Erythroblast (primary cell): ENCODE measurements at places on chromosomes 4 and X.
A peak's percentile ranks its signal among the peaks of the same experiment; 100 is the strongest.

DNA sequence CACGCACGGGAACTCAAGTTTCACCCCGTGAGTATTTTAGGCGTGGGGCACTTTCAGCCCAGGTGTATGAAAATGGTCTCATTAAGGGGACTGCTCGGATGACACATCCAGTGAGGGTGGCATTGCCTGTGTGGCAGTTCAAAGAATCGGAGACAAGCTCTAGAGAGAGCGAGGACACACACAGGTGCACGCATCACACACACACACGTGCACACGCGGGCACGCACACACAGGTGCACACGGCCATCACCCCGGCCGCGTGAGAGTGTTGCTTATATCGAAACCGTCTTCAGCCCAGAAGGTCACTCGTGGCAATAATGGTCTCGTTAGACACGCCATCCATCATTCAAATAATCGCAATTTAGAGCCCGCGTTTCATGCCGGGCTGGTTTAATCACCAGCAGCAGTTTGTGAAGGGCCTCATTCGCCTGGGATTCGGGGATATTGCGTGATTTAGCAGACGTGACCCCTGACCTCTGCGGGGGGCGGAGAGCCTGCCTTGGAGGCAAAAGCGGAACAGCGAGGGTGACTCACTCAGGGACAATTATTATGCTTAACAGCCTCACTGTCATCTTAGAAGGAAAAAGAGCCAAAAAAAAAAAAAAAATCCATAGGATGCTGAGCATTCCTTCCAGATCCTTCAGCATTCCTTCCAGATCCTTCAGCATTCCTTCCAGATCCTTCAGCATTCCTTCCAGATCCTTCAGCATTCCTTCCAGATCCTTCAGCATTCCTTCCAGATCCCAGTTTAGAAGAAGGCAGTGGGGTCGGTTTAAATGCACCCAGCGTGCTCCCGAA is 89.4 kb upstream of the PPP2R3B start:
- DNase-seq: no peak

- peak; percentile 24 for DNase-seq
These were observed 4.0 kb upstream of the NEUROG2 start for GRCh38 chr4:112519689-112520597.

DNA sequence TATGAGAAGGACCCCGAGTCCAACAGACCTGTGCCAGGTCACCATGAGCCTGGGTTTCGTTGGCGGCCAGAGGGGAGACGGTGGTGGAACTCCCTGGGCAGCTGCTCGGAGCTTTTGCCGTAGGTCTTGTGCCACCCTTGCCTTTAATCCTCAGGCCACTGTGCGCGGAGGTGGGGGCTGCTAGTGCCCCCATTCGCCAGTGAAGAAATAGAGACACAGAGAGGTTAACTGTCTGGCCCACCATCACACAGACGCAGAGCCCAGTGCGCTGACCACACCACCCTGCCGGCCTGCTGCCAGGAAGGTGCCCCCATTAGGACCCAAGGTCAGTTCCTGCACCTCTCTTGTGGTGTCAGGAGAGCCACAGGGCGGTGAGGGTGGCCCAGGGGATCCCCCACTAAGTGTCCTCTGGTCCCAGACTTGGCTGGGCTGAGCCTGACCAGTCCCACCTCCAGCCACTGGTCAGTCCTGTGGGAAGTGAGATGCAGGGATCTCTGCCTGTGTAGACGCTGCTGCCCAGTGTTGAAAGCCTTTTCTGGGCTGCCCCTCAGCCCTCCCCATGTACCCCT is 28.3 kb upstream of the HTRA3 start:
- DNase-seq: no peak

GRCh38 chrX:79336869-79337815 is 30.0 kb downstream of the ITM2A start:
- DNase-seq: no peak

DNA sequence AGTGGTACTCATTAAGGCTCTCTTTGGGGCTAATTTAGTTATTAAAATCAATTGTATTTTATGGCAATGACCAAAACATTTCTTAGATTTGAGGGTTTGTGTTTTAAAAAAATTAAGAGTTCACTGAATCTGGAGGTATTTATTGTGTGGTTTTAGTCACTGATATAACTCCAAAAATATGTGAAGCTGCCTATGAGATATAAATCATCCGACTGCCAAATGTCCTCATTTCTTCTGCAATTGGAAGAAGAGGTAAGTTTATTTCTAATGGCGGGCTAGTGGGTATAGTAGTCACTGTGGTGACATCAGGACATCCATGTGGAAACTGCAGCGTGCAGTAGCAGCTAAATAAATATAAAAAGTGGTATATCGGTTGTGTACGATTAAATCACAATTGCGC is 205.5 kb downstream of the MID1 start:
- no peak for DNase-seq

- no peak for DNase-seq
These were observed 2.4 kb downstream of the KLHL2 start for GRCh38 chr4:165209796-165210195.

- no peak for DNase-seq
These were observed 77.4 kb downstream of the MBNL3 start for GRCh38 chrX:132411310-132411977.

- peak; percentile 58 for DNase-seq
These were observed 59.1 kb downstream of the AMELX start for GRCh38 chrX:11352296-11352741.

DNA sequence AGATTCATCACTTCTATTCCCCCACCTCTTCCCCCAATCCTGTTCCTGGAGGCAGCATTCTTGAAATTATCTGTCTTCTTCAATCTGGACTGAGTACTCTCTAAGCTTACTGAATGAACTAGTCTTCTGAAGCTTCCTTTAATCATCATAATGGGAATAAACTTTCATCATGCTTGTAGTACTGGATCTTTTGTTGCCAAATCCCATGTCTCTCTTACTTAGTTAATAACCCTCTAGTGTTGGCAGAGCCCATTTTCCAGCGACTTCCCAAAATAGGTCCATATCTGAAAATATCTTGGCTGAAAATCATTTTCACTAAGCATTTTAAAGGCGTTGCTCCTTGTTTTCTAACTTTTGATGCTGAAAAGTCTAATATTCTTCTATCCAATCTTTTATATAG is 39.6 kb downstream of the RPS6KA3 start:
- DNase-seq: no peak
